ENCODE measurements at places on chromosomes 7 and 10. TPM values are rescaled to one million over a fixed set of nuclear protein-coding genes. Genes with fewer than 3 reads are reported as not detected.

- H3K27ac ChIP-seq = no peak overlapping the region
- H3K27me3 ChIP-seq = no peaks in the 10 kb centered on the region
- H3K4me3 ChIP-seq = no peak overlapping the region
- H3K36me3 ChIP-seq = no peaks in the 10 kb centered on the region
Observed at GRCh38 chr7:38107486-38107893, 70.6 kb upstream of the STARD3NL start.

DNA sequence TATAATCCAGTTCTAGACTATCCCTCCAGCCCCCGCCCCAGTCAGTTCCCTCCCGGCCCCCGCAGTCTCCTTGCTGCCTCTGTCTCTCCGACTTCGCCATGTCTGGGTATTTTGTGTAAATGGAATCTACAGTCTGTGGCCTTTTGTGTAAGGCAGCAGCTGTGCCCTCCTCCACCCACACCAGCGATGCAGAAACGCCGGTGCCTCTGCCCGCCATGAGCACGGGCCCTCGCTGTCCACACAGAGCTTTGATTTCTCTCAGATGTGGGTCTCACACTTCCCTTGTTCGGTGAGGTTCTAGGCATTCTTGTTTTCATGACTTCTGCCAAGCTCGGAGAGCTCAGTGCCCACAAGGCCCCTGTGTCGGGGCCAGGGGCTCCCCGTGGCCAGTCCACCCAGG, 37.8 kb downstream of the NKX6-2 start:
- no peak for DNase-seq
- H3K4me3 ChIP-seq = no peak overlapping the region
- H3K36me3 ChIP-seq = peaks cover 5% of the 10 kb centered on the region
- no peak overlapping the region for H3K27ac ChIP-seq

DNA sequence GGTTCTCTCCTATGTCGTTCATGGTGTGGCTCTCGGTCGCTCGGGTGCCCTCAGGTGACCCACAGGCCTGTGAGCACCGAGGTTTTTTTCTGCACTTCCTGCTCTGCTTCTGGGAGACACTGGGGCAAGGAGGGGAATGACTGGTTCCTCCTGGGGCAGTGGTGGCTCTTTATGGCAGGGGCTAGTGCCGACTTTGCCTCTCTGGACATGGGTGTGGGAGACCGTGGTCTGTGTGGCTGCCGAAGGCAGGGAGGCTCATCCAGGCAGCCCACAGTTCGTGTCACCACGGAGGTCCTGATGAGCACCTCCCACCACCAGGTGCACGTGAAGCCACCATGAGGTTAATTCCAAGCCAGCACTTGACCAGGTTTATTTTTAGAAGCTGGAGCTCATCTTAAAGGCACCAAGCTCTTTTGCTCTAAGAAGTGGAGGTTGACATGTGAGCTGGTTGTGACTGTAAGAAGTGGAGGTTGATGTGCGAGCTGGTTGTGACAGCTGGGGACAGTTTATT, 24.7 kb upstream of the DPYSL4 start:
- H3K36me3 ChIP-seq = no peaks in the 10 kb centered on the region
- no peak overlapping the region for H3K4me3 ChIP-seq
- H3K27me3 ChIP-seq = peaks cover 39% of the 10 kb centered on the region

- DNase-seq = no peak
- no peak overlapping the region for H3K27ac ChIP-seq
- no peaks in the 10 kb centered on the region for H3K27me3 ChIP-seq
- no peaks in the 10 kb centered on the region for H3K4me1 ChIP-seq
- H3K36me3 ChIP-seq = peaks cover 3% of the 10 kb centered on the region
Observed at GRCh38 chr7:158094671-158095226, 492.9 kb downstream of the PTPRN2 start.

- H3K36me3 ChIP-seq = no peaks in the 10 kb centered on the region
- H3K4me3 ChIP-seq = no peak overlapping the region
- peaks cover 84% of the 10 kb centered on the region for H3K27me3 ChIP-seq
- no peaks in the 10 kb centered on the region for H3K4me1 ChIP-seq
Observed at GRCh38 chr10:59323036-59323459, 39.3 kb downstream of the FAM13C start.

- H3K36me3 ChIP-seq = no peaks in the 10 kb centered on the region
- H3K27me3 ChIP-seq = no peaks in the 10 kb centered on the region
Observed at GRCh38 chr7:137169282-137169698, 174.2 kb downstream of the PTN start.

DNA sequence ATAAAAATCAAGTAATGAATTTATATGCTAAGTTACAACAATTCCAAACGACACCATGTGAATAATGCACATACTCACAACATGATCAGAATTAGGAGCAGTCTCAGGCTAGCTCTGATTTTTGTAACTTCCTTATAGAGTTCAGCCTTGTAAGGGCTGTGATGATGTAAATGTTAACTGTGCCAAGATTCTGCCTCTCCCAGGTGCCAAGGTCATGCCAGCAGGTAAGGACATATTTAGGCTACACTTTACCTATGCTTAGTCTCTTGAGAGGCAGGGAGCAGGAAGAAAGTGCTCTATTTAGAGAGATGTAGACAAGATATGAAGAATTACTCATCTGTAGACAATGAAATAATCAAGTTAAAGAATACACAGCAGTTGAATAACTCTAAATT, 53.6 kb upstream of the AGR3 start:
- H3K27me3 ChIP-seq = no peaks in the 10 kb centered on the region
- no peaks in the 10 kb centered on the region for H3K36me3 ChIP-seq
- H3K27ac ChIP-seq = peak overlapping the region; percentile 24
- H3K4me3 ChIP-seq = no peak overlapping the region
- peaks cover 35% of the 10 kb centered on the region for H3K4me1 ChIP-seq
- peak; percentile 45 for DNase-seq

GRCh38 chr7:7208520-7208919, 26.2 kb downstream of the C1GALT1 start:
- no peak overlapping the region for H3K27ac ChIP-seq
- H3K36me3 ChIP-seq = peaks cover 11% of the 10 kb centered on the region
- no peaks in the 10 kb centered on the region for H3K27me3 ChIP-seq
- H3K4me1 ChIP-seq = peaks cover 32% of the 10 kb centered on the region
- DNase-seq = no peak

DNA sequence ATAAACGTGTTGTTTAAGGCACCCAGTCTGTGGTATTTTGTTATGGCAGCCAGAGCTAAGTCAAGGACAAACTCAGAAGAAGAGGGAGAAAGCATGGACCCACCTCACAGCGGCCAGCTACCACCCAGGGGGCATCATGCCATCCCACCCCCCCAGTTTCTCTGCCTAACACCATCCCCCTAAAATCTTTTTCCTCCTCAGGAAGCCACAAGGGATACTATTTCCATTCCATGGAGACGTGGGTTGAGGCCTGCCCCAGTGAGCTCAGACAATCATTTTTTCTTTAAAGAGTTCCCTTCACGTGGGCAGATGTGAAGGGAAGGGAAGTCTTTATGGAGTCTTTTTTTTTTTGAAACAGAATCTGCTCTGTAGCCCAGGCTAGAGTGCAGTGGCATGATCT, 131.8 kb downstream of the FGFR2 start:
- no peaks in the 10 kb centered on the region for H3K36me3 ChIP-seq
- no peak overlapping the region for H3K4me3 ChIP-seq
- H3K4me1 ChIP-seq = no peaks in the 10 kb centered on the region
- H3K27ac ChIP-seq = no peak overlapping the region
- H3K27me3 ChIP-seq = no peaks in the 10 kb centered on the region

DNA sequence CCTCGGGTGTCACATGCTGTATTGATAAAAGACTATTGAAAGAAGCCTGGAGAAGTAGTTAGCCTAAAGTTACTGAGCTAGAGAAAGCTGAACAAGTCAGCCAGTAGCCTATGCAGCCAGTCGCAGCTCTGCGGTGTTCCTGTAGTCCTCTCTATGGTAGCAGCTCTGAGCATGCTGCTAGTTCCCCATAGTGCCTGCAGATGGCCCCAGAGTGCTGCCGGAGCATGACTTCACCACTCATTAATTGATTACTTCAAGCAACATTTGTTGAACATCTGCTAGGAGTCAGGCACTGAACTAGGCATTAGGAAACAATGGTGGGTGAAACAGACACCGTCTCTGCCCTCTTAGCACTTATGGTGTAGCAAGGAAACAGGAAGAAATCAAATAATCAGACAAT, 422.7 kb downstream of the SORCS3 start:
- peak; percentile 3 for DNase-seq
- no peak overlapping the region for H3K4me3 ChIP-seq
- H3K27me3 ChIP-seq = no peaks in the 10 kb centered on the region
- H3K27ac ChIP-seq = no peak overlapping the region
- no peaks in the 10 kb centered on the region for H3K4me1 ChIP-seq

GRCh38 chr7:137703291-137704010, 143.3 kb downstream of the DGKI start:
- no peaks in the 10 kb centered on the region for H3K36me3 ChIP-seq
- H3K27ac ChIP-seq = no peak overlapping the region
- no peak overlapping the region for H3K4me3 ChIP-seq
- no peaks in the 10 kb centered on the region for H3K4me1 ChIP-seq

GRCh38 chr10:132132421-132132841, 54.3 kb upstream of the DPYSL4 start:
- H3K4me3 ChIP-seq = no peak overlapping the region
- no peaks in the 10 kb centered on the region for H3K36me3 ChIP-seq
- DNase-seq = no peak
- H3K27ac ChIP-seq = no peak overlapping the region
- H3K4me1 ChIP-seq = no peaks in the 10 kb centered on the region

DNA sequence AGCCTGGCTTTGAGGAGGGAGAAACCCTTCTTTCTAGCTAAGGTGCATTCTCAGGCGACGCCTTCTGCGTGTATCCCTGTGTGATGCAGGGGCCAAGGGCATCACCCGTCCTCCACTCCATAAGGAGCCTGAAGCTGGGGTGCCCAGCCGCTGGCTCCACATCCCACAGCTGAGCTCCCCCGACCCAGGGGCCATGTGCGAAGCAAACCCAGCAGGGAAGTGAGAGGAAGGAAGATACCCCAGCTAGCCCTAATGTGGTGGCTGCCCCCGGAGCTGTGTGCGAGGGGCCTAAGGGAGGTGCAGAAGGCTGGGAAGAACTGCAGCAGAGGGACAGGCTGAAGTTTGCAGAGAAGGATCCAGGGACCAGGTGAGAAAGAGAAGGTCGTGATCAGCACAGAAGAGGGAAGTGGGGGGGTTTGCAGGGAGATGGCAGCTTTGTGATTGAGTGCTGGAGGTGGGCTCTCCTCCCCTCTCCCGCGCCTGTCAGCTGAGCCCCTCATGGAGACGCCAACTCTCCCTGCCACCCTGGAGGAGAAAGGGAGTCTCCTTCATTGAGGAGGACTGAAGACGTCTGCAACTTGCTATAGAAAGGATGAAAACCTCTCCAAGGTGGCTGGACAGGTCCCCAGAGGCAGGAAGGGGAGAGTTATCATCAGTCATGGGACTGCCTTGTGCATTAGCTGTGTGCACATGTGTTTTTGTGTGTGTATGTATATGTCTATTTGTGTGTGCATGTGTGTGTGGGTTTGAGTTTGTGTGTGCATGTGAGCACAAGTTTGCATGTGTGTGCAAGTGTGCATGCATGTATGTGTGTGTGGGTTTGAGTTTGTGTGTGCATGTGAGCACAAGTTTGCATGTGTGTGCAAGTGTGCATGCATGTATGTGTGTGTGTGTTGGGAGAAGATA, 3.5 kb upstream of the CALML5 start:
- peak overlapping the region; percentile 12 for H3K4me3 ChIP-seq
- peaks cover 42% of the 10 kb centered on the region for H3K4me1 ChIP-seq
- peak overlapping the region; percentile 62 for H3K27ac ChIP-seq
- peaks cover 17% of the 10 kb centered on the region for H3K36me3 ChIP-seq
- no peak for DNase-seq

GRCh38 chr10:26725837-26726727, 28.6 kb downstream of the PDSS1 start:
- H3K27me3 ChIP-seq = no peaks in the 10 kb centered on the region
- no peaks in the 10 kb centered on the region for H3K4me1 ChIP-seq
- peaks cover 23% of the 10 kb centered on the region for H3K36me3 ChIP-seq
- no peak overlapping the region for H3K27ac ChIP-seq
- H3K4me3 ChIP-seq = no peak overlapping the region

- peaks cover 30% of the 10 kb centered on the region for H3K4me1 ChIP-seq
- peak overlapping the region; percentile 18 for H3K4me3 ChIP-seq
- peak; percentile 25 for DNase-seq
- H3K27ac ChIP-seq = peak overlapping the region; percentile 77
- H3K27me3 ChIP-seq = no peaks in the 10 kb centered on the region
- peaks cover 51% of the 10 kb centered on the region for H3K36me3 ChIP-seq
Observed at GRCh38 chr7:105006367-105007136, 7.5 kb upstream of the KMT2E start.

Gene SEMA4G
- total RNA-seq = 15.9 TPM

Gene SFRP5
- total RNA-seq = 0.20 TPM
